ENCODE measurements at places on chromosomes 7 and 10.

GRCh38 chr7:135168489-135169140 lies 1.9 kb downstream of the CYREN start:
- DNase-seq = no peak

GRCh38 chr7:30616318-30616717 lies 21.6 kb downstream of the GARS1 start:
- no peak for DNase-seq

DNA sequence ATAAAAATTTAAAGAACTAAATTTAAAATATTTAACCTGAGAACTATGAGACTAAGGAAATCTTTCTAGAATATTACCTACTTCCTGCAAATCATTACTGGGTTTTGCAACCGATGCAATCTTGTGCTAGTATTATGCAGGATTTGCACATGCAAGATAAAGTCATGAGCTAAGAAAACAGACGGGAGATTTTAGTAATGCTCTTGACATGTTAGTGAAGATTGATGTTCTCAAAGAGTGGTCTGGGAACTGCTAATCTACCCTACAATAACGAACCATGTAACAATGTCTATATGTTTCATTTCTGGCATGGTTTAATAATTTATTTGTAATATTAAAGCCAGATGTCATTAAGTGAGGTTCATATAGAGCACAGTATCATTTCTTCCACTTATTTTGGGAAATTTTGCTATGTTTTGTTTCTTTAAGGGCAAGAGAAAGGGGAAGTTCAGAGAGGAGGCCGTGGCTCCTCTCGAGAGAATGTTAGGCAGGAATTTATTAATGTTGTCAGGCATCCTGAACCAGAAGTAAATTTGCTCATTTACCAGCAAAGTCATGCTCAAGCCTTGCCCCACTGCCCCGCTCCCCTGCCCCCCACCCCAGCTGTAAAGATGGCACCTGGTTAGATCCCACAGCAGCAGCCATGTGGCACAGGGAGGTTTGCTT lies 22.8 kb downstream of the LRRC17 start:
- no peak for DNase-seq

- no peak for DNase-seq
Observed at GRCh38 chr10:45673074-45673648, 589 bp upstream of the ZFAND4 start.

GRCh38 chr7:36614959-36615358 lies 109.3 kb downstream of the AOAH start:
- no peak for DNase-seq

- no peak for DNase-seq
Observed at GRCh38 chr7:112398534-112398933, 51.7 kb upstream of the IFRD1 start.

- DNase-seq = no peak
Observed at GRCh38 chr7:156026603-156027002, 214.3 kb upstream of the SHH start.

DNA sequence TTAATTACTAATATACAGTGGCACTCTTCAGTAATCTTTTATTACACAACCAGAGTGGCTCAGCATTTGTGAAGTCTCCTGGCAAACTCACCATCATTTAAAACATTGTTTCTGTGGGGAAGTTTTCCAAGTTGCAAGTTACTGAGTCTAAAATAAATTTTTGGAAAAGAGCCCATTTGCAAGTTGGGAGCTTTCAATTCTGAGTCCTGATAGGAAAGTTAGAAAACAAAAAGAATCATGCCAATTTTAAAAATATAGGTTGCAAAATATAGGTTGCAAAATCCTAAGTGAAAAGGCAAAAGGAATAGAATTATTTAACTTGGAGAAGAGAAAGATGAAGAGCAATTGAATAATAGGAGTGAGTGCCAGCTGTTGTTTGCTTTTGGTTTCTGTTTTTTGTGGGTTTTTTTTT lies 378.8 kb upstream of the C7orf33 start:
- DNase-seq = no peak

DNA sequence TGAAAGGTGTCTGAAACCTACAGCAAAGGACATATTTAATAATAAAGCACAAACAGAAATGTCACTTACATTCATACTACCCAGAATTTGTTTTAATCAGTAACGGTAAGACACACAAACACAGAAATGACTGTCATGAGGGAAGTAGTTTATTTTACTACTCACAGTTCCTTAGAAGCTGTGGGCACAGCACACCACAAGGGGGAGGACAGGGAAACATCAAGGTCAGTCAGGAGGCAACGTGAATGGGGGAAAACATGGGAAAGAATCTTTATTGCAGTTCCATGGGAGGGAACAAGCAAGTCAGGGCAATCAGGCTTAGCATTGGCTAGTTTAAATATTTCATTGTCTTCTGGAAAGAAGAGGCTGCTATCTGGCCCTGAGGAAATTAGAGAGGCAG lies 123.8 kb upstream of the PDSS1 start:
- no peak for DNase-seq

DNA sequence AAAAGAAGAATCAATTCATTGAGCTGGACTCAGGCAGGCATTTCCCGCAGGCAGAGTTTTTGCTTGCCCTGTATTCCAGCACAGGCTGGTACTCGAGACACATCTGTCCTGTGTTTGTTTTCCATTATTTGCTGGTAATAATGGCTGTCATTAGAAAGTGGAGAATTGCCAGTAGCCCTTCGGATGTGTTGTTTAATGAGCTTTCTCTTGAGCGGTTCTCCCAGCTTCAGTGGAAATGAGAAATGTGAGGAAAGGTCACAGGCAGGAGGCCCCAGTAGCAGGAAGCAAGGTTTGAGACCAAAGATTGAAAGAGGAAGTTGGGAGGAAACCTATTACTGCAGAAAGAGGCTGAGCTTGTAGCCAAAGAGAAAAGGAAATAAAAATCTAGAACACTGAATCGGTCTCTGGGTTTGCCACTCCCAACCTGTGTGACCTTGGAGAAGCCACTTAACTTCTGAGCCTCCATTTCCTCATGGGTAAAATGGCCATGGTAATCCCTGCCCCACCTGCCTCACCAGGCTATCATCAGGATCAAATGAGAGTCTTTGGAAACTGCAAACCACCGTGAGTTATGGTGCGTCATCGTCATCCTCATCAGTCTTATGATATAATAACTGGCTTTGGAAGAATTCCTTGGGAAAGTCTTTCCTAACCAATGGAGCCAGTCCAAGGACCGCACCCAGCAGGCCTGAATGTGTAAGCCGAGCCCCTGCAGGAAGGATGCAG lies 67.7 kb downstream of the TACR2 start:
- no peak for DNase-seq

GRCh38 chr10:11898033-11898371 lies 74.8 kb downstream of the PROSER2 start:
- no peak for DNase-seq

DNA sequence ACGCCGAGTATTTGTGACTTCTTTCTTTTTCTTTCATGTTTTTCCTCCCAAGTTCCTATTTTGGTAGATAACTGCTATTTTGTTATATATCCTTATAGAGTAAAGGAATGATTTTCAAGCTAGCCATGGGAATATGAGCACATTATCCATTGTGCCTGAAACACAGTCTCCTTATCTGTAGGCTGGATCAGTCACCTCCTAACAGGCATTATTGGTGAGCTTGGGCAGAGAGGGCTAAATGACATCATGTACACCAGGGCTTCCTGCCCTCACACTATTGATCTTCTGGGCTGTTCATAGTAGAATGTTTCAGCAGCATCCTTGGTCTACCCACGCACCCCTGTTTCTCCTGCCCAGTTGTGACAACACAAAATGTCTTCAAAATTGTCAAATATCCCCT lies 88.1 kb upstream of the CTBP2 start:
- no peak for DNase-seq

- no peak for DNase-seq
Observed at GRCh38 chr10:90819911-90820310, 37.9 kb downstream of the HTR7 start.

GRCh38 chr10:48681740-48682139 lies 2.9 kb upstream of the WDFY4 start:
- no peak for DNase-seq

- DNase-seq = no peak
Observed at GRCh38 chr10:122363722-122364463, 10.6 kb upstream of the PLEKHA1 start.
